ENCODE measurements at places on chromosomes 7 and 10.

GRCh38 chr10:75525067-75525466, 93.6 kb downstream of the LRMDA start:
- no peak overlapping the region for H3K27ac ChIP-seq
- H3K27me3 ChIP-seq: no peaks in the 10 kb centered on the region
- no peak overlapping the region for H3K4me3 ChIP-seq

DNA sequence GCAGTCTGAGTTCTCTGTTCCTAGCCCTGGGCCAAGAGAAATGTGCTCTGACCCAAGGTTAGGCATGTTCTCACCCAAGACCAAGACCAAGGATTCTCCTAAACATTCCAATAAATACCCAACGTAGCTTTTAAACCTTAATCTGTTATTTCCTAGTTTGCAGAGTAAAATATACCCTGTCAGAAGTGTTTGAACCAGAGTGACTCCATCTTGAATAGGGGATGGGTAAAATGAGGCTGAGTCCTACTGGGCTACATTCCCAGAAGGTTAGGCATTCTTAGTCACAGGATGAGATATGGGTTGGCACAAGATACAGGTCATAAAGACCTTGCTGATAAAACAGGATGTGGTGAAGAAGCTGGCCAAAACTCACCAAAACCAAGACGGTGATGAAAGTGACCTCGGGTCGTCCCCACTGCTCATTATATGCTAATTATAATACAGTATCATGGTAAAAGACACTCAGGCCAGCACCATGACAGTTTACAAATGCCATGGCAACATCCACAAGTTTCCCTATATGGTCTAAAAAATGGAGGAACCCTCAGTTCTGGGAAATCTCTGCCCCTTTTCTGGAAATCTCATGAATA, 27.7 kb downstream of the PLXNA4 start:
- DNase-seq: no peak
- no peaks in the 10 kb centered on the region for H3K4me1 ChIP-seq
- no peak overlapping the region for H3K27ac ChIP-seq
- H3K4me3 ChIP-seq: no peak overlapping the region

GRCh38 chr10:132670546-132671227, 115.3 kb downstream of the NKX6-2 start:
- H3K27ac ChIP-seq: no peak overlapping the region
- no peaks in the 10 kb centered on the region for H3K27me3 ChIP-seq
- H3K4me1 ChIP-seq: no peaks in the 10 kb centered on the region
- peak; percentile 42 for DNase-seq

DNA sequence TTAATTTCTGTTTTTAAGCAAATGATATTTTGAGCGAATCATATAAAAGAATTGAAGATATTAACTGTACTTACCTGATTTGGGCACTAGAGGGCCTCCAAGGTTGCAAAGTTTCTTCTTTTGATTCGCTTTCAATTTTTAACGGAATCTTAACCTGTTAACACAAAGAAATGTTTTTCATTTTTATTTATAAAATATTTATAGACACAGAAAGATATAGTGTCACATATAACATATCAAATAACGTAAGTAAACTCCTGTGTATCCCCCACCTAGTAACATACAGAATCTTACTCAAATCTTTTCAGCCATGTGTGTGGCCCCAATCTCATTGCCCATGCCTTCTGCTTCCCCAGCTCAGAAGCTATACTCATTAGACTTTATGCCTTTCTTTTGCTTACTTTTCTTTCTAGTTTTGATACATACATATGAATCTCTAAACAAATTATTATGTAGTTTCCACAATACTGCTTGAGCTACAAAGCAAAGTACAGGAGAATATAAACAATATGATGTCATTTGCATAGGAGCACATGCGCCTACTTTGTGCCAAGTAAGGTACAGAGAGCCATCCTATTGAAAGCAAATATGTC, 49.5 kb upstream of the ZPBP start:
- H3K27me3 ChIP-seq: no peaks in the 10 kb centered on the region
- H3K4me3 ChIP-seq: no peak overlapping the region
- no peak overlapping the region for H3K27ac ChIP-seq
- peaks cover under 1% of the 10 kb centered on the region for H3K4me1 ChIP-seq

Data from suprapubic skin (tissue), 4 donors.